IPS DF 19.7 (cell line): ENCODE measurements at places on chromosomes 11 and 22.

DNA sequence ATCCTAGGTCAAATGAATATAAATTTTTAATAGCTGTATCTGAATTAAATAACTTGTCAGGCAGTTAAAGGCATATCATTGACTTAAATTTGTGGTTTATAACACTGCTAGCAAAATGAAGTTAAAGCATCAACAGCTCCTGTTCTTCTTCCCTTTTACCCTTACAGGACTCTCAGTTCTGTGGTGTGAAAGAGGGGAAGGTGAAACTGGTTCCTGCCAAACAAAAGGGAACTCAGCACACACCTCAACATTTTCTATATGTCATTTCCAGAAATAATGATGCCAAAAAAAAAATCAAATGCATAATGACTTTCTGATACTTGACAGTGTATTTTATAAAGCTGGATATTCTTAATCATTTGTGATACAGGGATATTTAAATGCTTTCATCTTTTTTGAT is 21.2 kb downstream of the ARL14EP start:
- DNase-seq = no peak

- no peak for DNase-seq
These were observed 3.7 kb downstream of the ASPHD2 start for GRCh38 chr22:26432619-26433311.

DNA sequence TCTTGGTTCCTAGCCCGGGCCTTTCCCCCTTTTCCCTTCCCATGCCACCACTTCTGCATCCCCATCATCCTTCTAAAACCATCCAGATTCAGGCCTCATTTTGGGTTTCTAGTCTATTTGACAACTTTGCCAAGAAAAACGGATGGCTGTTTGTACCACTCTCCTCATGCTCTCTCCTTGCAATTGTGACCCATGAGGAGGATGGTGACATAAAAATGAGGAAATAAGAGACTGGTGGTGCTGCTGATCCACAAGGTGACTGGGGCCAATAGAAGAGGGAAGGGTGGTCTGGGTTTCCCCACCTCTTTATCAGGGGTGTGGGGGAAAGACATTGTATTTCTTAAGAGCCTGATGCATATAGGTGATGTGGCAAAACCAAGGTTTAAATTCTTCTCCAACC is 1.0 kb downstream of the MS4A4A start:
- no peak for DNase-seq

GRCh38 chr11:16859651-16860050 is 121.2 kb downstream of the C11orf58 start:
- no peak for DNase-seq

GRCh38 chr11:65849366-65849765 is 8.6 kb downstream of the CFL1 start:
- no peak for DNase-seq

GRCh38 chr11:126466236-126467045 is 111.0 kb downstream of the ST3GAL4 start:
- no peak for DNase-seq
